ENCODE measurements at places on chromosomes 7 and 10.

- no peak for DNase-seq
Observed at GRCh38 chr10:23156447-23157150, 35.5 kb upstream of the PTF1A start.

DNA sequence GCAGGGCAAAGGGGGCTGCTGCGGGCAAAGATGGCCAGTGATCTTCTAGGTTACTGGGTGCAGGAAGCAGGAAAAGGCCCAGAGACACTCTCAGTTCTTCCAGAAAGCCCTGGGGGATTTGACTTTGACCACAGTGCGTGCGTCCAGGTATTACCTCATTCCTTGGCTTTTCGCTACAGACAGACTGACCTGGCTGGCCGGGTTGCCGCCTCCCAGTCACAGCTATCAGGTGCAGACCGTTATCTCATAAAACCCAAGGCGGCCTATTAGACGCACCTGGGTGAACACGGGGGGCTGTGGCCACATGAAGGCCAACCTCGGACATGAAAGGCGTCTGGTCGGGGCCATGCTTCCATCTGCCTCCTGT, 80.3 kb downstream of the FOXL3 start:
- no peak for DNase-seq

DNA sequence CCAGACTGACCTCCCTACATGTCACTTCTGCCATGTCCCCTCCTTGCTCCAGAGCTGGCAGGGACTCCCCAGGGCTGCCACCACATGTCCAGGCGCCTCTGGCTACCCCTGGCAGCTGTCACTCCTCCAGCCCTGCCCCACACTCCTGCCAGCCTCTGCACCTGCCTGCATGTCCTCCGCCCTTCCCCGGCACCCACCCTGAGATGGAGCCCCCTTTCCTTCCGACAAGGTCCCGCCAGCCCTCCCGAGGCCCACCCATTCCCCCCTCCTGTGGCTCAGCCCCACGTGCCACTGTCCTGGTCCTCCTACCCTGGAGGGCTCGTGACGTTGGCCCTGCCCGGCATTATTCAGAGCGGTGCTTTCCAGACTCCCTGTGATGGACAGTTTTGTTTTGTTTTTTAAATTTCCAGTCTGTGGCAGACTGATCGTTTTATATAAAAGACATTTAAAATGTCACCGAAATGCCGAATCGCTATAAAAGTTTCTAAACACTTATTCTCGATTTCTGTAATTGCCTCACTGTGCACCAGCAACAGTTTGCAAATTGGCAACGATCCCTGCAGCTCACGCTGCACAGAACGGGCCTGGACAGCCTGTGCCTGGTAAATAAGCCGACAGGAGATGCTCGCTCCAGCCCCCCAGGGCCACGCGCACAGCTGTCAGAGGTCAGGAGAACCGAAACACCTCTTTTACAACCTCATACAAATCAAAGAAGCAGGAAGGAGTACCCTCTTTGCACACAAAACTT, 111.1 kb upstream of the SH2B2 start:
- no peak for DNase-seq

DNA sequence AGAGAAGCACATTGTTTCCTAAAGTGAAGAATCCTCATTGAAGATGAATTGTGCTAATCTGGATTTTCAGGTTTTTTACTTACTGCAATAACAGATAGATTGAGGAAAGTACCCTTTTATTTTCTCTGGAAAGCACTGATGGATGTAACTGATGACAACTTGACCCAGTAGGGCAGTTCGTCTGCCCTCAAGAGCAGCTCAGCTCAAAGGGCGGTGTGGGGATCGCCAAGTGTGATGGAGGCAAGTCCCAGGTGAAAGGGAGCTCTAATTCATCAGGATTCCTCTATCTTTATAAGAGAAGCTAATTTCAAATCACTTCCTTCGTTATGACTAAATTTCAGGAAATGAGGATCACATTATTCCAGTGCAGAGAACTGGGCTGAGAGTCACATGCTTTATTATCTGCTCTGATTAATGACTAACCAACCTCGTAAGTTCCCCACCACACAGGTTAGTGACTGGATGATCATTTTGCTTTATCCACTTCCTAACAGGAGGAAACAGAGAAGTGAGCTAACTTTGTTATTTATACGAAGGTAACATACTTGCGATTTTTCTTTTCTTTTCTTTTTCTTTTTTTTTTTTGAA, 98.8 kb downstream of the PFKFB3 start:
- DNase-seq = no peak

DNA sequence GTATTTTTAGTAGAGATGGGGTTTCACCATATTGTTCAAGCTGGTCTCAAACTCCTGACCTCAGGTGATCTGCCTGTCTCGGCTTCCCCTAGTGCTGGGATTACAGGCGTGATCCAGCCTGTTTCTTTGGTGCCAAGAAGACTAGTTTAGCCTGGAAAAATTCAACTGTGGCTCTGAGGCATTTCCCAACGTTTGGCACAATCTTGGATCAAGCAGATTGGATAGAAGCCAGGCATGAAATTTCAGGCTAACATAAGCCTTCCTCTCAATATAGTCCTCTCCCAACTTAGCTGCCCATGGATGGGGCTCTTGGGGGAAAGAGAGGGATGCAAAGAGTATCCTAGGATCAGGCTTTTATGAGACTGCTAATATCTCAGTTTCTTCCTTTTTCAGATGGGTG, 53.8 kb downstream of the APBB1IP start:
- DNase-seq = no peak

DNA sequence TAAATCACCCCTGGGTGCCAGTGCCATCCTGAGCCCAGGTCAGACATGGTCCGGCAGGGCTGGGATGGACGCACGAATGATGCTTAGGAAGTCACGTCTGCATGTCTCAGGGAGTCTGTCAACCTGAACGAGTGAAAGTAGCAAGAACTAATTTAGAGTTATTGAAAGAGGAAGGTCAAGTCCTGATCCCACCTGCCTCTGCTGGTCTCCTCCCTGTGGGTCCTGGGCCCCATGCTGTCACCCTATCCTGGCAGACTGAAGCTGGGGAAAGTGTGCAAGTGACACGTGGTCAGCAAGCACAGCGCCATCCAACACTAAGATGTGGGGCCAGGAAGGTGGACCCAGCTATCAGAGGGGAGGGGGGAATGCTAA, 26.1 kb upstream of the GRID1 start:
- no peak for DNase-seq

DNA sequence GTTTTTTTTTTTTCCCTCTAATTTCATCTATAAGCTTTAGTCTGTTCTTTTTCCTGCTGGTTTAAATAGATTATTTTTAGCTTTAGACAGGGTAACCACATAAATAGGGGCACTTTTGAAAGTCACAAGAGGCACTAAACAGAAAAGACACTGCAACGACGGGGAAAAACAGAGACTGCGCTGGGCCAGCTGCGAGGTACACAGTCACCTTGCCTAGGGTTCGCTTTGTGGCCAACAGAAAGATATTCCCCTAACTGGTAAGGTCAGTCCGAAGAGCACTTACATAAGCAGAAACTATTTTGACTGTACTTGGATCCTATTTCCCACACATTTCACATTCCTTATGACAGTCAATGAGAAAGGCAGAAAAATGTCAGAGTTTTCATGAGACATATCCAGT, 175.6 kb upstream of the PHF14 start:
- DNase-seq = no peak

- DNase-seq = no peak
Observed at GRCh38 chr7:105677817-105678573, 96.7 kb upstream of the EFCAB10 start.

- DNase-seq = no peak
Observed at GRCh38 chr10:3873728-3874461, 88.9 kb upstream of the KLF6 start.

DNA sequence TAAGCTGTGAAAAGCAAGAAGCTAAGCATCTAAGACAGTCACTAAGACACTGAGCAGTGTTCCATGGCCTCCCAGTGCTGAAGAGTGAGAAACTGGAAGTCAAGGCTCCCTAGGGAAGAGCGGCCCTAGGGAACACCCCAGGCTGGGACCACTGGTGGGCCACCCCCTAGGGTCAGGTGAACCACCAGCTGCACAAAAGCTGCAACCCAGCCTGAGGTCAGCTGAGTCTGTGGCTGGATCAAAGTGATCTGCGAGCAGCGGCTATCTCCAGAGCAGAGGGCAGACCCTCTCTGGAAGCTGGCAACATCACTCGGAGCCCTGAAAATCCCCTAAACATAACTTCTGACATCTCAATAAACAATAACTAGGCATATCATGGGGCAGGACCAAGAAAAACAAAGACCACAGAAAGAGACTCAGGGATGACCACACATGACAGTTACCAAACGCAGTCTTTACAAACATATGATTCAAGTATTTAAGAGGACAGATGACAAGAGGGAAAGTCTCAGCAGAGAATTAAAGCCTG, 125.8 kb downstream of the DLG5 start:
- DNase-seq = no peak

- DNase-seq = no peak
Observed at GRCh38 chr10:91349381-91349780, 60.8 kb upstream of the HECTD2 start.

DNA sequence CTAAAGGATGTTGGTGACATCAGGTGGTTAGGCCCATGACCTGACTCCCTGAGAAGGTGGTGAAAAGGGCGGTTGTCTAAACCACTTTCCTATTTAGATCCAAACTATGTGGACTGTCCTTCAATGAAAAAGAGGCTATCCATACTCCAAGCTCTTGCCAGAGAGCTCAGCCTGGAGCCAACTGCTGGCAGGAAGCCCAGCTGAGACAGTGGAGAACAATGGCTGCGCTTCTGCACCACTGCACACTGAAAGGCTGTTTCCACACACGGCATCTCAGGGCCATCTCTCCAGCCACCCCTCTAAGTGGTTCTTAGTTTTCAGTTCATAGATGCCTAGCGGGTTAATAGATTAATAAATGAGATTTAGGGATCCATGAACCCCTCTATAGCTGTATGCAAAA, 488.8 kb upstream of the ZMIZ1 start:
- no peak for DNase-seq

DNA sequence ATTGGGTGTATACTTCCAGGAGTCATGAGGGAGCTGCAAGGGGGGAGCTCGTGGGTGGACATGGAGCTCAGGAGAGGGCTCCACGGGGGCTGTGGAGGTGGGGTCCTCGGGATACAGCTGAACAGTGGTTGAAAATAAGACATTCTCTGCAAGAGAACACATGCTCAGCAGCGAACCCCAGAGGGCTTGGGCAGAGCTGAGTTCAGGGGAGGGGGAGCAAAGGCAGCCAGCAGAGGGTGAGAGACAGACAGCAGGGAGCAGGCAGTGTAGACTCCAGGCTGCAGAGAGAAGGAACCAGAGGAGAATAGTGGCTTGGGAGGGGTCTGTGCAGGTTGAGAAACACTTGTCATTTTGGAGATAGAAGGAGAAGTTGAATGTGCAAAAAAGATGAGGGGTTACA, 73.0 kb upstream of the LRRC18 start:
- no peak for DNase-seq

DNA sequence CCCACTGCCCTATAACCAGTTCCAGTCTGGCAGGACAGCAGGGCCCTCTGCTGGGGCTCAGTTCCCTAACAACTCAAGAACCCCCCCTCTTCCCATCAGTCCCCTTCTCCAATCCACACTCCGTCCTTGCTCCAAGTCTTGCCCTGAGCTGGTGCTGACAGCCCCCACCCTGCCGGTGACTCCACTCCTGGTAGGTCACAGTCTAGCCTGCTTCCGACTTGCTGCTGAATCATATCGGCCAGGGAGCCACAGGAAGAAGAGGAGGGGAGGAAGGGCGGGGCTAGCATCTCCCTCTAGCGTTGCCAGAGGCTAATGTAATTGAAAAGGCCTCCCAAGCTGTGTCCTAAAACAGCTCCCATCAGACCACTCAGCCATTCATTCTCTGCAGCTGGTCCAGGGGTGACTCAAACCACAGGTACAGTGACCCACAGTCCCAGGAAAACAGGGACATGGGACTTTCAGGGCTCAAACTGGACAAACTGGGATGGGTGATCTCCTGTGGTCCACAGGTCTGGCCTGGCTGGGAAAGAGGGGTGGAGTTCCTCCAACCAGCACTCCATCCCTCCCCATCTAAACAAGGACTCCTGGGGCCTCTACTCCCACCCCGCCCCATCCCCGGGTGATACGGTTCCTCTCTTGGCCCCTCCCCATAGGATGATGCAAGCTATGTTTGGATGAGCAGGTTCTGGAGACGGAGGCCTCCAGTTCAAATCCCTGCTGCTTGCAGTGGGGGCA, 158.8 kb downstream of the SH3PXD2A start:
- peak; percentile 24 for DNase-seq

GRCh38 chr7:132437730-132438129, 138.5 kb downstream of the PLXNA4 start:
- no peak for DNase-seq

DNA sequence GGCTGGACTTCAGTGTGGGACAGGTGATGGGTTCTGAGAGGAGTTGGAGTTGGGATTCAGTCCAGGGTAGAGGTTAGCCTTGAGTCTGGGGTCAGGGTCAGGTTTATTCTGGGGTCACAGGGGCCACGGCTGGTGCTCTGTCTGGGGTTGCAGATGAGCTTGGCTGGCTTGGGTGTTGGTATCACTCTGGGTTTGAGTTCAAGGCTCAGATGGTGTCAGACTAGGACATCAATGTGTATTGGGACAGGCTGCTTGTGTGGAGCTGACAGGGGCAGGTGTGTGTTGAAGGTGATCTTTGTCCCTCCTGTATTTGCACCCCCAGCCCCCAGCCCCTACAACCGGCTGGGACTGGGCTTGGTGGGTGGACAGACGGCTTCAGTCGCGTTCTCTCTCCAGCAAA, 26.8 kb downstream of the TMEM270 start:
- no peak for DNase-seq

GRCh38 chr7:95430864-95431263, 4.0 kb downstream of the PON2 start:
- DNase-seq = no peak

- no peak for DNase-seq
Observed at GRCh38 chr10:101124933-101125332, 6.2 kb upstream of the TLX1 start.

DNA sequence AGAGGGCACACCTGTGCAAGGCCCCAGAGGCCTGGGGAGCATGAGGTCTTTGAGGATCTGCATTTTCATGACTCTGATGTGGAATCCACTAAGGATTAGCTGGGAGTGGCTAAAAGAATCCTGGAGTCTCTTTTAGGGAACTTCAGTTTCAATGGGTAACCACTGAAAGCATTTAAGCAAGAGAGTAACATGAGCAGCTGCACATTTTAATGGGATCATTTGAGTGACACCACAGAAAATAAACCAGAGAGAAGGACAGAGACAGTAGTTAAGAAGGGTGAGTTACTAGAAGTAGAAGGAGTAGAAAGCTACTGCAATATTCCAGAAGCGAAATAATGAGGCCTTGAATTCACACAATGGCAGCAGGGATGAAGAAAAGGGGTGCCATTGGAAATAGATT, 5.2 kb downstream of the GOT1 start:
- no peak for DNase-seq

GRCh38 chr10:114343623-114344505, 60.4 kb downstream of the AFAP1L2 start:
- DNase-seq = no peak

GRCh38 chr10:5518143-5518542, 6.6 kb upstream of the CALML3 start:
- no peak for DNase-seq

All from activated CD8-positive, alpha-beta memory T cell treated with anti-CD3 and anti-CD28 coated beads for 1 hour (primary cell).